ENCODE measurements at places on chromosomes 2 and 18.

- DNase-seq: no peak
Observed at GRCh38 chr2:124201713-124202112, 176.6 kb downstream of the CNTNAP5 start.

- DNase-seq: no peak
Observed at GRCh38 chr2:197357986-197358385, 47.4 kb upstream of the ANKRD44 start.

GRCh38 chr2:115400940-115401339 lies 958.5 kb downstream of the DPP10 start:
- no peak for DNase-seq

GRCh38 chr18:22723773-22724172 lies 209.4 kb upstream of the RBBP8 start:
- no peak for DNase-seq

DNA sequence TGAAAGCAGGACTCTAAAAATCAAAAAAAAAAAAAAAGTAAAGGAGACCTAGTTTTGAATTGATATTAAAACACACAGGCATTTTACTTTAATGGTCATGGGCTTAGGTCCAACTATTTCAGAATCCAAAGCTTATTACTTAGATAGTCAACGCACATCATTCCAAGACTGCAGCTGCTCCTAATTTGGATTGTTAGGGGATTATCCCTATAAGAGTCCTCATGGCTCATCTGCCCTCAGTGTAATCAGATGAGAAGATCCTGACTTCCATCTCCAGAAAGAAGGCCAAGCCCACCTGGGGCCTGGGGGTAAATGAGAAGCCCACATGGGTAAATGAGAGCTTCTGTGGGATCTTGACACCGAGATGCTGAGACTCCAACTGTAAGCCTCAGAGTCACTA lies 424.2 kb downstream of the NRXN1 start:
- no peak for DNase-seq

- no peak for DNase-seq
Observed at GRCh38 chr2:45477546-45477945, 133.5 kb downstream of the SRBD1 start.

DNA sequence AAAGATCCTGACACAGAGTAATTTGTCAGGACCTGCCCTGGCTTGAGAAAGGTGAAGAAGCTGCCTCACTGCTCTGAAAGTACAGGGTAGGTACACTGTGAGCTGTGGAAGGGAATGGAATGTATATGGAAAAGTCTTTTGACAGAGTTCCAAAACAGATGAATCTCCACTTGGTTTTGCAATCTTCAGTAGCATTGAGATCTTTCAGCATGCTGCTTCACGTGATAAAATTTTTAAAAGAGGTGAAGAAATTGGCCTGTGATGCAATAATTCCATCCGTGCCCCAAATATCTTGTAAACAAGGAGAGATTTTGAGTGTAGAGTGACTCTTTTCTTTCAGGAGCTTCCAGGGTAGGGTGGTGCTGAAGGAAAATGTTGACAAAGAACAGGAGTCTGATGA lies 123.1 kb downstream of the OSR1 start:
- peak; percentile 81 for DNase-seq

DNA sequence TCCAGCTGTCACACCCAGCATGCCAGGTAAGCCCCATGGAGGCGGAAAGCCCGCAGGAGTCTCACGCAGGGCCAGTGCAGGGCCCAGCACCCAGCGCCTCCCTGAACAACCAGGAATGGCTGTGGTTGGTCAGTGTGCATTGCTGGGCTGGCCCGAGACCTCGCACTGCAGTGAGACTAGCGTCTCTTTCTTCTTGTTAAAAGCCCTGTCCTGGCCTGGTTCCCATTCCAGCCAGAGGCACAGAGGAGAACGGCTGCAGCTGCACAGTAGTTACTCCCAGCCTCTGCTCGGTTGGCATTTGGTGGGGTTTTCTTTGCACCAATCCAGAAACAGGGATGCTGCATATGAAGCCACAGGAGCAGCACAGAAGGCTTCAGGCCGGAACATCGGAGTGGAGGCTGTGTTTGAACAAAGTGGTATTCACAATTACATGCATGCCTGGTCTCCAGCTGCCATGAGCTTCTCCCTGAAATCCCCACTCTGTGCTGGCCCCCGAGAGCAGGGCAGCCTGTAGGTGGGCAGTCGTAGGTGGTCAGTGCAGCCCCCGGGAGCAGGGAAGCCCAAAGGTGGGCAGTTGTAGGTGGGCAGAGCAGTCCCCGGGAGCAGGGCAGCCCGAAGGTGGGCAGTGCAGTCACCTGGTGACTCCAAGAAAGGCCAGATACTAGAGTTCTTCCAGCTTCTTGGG lies 163.7 kb upstream of the PXDN start:
- no peak for DNase-seq
